ENCODE measurements at places on chromosomes 7 and 10. TPM values are rescaled to one million over a fixed set of nuclear protein-coding genes. Genes with fewer than 3 reads are reported as not detected.

DNA sequence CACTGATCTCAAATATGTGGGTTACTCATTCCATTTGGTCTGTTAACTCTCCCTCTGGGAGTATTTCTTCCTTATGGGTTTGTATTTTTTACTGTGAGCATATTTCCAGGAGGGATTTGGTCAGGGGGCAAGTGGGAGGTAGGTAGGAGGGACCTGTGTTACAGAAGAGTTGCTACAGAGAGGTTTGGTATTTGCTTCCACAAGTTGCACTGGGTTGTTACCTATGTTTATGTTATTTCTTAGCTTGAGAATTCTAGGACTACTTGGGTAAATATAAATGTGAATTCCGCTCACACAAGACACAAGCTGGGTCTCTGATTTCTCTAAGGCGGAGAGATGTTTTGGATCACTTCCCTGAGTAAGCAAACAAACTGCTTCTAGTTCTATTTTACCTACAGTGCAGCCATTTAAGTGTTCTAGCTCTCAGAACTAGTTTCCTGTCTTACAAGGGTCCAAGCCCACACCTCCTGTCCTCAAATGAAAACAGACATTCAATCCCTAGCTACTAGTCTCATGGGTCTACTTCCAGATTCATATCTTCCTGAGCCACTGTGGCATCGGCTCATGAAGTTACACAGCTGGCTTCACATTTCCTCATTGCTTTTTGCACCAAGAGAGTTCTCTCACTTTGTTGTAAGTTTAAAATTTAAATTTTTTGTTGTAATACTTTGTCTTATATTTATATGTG lies 75.4 kb upstream of the PPP1R3C start:
- DNase-seq = no peak

DNA sequence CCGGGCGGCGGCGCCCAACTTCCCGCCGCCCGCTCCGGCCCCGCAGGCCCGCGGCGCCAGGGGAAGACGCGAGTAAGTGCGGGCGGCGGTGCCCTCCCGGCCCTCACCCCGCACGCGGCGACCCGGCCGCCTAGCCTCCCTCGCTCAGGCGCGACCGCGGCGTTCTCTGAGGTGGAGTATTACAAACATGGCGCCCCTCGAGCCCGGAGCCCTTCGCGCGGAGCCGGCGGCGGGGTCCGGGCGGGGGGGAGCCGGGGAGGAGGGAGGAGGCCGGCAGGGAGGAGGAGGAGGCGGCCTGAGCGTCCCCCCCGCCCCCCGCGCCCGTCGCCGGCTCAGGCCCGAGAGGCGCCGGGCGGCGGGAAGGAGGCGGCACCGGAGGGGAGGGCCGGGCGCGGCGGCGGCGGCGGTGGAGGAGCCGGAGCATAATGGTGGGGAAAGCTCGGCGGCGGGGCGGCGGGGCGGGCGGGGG lies at the start of gene ZMYND11:
Gene ZMYND11, plus strand, starts transcription at position 324 of the 469 bp plus-strand sequence. CDS start 44,558 bp downstream, outside the sequence.
- DNase-seq = peak; percentile 56

GRCh38 chr10:4007771-4008170 lies 222.8 kb upstream of the KLF6 start:
- DNase-seq = no peak

DNA sequence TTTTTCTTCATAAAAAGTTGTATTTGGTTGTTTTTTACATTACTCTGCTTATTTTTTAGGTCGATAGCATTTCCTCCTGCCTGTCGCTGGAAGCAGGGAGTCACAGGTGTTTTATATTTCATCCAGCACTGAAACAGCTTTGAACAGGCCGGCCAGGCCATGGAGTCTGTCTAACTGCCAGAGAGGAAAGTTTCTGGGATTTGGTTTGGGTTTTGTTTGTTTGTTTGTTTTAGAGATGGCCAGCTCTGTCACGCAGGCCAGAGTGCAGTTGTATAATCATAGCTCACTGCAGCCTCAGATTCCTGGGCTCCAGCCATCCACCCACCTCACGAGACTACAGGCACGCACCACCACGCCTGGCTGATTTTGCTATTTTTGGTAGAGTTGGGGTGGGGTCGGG lies 23.4 kb downstream of the PROSER2 start:
- DNase-seq = no peak

DNA sequence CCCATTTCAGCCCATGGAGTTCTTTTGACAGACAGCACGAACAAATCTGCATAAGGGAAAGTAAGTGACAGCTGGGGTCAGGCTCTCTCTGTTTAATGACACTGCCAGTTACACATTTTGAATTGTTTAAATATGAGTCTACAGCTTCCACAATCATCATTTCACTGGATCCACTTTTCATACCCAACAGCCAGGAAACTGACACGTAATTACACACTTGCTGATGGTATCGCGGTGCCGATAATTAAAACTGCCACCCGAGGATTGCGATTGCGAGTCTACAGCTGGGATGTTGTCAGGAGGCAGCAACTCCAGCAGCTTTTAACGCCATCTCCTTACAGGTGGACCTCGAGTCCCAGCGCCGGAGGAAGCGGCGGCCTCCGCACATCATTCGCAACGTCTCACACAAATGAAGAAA lies 230.8 kb upstream of the MGMT start:
- no peak for DNase-seq

DNA sequence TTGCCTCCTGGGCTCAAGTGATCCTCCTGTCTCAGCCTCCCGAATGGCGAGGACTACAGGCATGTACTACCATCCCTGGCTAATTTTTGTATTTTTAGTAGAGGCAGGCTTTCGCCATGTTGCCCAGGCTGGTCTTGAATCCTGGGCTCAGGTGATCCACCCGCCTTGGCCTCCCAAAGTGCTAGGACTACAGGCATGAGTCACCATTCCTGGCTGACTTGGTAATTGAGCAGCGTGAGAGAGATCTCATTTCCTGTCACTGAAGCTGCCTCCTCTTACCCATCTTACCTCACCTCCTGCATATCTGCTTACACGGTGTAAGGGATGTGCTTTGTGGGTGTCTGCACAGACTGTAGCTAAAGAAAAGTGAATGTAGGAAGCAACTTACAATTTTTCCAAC lies 9.7 kb downstream of the IFIT3 start:
- DNase-seq = no peak

DNA sequence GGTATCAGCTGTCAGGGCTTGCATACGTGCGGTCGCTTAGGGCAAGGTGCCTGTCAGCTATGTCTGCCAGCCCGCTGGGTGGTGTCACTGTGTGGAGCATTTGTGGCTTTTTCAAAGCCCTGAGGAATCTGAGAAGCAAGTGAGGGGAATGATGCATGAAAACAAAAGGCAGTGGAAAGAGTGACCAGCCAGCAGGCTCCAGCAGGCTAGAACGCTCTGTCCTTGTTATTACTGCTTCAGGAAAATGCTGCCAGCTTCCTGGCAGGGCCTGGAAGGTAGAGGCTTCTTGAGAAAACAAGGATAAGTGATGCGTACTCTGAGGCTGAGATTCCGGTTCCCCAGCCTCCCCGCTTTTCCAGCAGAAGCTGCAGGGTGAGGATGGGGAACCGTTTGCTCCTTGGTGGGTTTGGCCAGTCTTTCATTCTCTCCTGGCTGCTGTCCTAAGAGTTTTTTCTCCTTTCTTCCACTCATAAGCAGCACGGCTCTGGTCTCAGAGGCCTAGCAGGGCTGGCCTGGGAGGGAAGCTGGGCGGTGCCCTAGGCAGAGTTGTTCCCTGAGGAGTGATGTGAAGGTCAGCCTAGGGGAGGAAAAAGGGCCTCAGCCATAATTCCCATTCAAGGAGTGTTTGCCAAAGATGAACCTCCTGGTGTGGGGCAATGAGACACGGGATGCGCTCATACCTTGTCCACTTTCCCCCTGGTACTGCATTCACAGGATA lies 42.8 kb upstream of the MKLN1 start:
- DNase-seq = no peak

DNA sequence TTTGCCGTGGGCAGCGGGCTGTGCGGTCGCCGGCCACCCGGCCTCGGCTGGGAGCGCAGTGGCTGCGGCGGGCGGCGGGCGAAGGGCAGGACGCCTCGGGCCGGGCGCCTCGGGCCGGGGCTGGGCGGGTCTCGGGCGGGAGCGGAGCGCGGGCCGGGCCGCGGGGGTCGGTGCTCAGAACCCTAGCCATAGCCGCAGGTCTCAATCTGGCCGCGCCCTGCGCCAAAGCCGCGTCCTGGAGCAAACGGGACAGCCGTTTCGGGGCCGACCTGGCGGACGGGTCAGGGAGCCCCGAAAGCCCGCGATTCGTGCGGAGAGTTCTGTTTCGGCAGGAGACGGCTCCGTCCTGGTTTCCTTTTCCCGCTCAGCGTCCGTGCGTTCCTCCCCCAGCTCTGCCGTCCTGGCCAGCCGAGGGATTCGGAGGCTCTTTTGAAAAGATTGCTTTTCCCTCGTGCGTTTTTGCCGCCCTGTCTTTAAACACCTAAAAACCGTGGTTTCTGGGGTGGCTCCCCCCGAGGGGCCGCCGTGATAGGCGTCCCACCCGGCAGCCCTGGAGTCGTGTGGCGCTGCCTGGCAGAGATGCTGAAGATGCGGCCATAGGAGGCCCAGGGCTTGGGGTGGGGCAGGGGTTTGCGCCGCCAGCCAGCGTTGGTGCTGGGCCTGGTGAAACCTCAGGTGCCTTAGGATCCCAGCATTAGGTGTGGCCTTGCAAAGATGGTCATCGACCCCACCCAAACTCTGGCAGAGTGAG lies 727 bp downstream of the RET start:
- DNase-seq = no peak

DNA sequence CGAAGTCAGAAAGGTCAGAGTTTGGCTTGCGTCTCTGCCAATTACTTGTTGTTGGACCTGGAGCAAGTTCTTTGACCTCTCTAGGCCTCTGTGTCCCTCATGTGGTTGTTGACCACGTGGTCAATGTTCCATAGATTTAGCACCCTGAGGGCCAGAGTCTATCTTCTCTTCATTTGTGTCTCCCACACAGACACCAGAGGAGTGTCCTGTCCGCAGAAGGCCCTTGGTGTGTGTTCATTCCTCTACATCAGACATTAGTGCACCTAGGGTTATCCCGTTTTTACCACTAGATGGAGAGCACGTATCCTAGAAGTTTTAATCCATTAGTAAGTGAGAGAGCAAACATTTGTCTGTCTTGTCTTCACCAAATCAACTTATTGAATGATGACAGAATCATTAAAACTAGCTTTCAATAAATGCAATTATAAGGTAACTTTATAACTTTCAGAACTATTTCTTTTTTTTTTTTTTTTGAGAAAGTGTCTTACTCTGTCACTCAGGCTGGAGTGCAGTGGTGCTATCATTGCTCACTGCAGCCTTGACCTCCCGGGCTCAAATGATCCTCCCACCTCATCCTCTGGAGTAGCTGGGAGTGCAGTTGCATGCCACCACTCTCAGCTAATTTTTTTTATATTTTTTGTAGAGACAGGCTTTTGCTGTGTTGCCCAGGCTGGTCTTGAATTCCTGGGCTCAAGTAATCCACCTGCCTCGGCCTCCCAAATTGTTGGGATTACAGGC lies 122.5 kb upstream of the ANKRD1 start:
- peak; percentile 21 for DNase-seq

DNA sequence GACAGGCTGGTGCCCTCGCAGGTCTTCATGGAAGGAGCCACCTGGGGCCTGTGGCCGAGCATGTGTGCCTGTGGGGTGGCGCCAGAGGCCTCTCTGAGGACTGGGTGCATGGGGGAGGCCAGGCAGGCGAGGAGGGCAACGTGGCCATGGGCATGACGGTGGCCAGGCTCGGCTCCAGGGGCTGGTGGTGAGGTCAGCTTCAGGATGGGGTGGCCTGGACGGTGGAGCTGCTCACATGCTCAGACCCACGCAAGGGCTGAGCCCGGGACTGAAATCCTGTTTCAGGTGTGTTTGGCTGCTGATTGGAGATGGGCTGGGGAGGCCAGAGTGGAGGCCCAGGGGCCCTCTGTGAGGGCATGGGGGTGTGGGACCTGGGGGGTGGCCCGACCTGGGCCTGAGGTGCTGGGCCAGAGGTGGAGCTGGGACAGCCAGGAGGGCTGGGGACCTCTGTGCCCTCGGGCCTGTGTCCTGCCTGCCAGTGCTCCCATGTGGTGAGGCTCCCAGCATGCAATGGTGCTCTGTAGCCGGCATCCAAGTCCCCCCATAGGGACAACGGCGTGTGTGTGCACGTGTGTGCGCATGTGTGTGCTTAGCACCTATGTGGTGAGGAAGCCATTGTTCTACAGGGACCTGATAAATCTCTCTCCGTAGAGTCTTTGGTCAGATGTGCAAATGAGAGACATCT lies 71.1 kb downstream of the INPP5A start:
- DNase-seq = no peak

DNA sequence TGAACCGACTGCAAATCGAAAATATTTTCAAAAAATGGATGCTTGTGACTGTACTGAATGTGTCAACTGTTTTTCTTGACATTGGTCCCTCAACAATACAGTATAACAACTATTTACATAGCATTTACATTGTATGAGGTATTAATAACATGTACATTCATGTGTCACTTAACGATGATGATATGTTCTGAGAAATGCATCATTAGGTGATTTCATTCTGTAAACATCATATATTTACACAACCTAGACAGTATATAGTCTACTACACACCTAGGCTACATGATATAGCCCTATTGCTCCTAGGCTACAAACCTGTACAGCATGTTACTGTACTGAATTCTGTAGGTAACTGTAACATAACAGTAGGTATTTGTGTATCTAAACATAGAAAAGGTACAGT lies 39.7 kb downstream of the SIRT1 start:
- DNase-seq = no peak

DNA sequence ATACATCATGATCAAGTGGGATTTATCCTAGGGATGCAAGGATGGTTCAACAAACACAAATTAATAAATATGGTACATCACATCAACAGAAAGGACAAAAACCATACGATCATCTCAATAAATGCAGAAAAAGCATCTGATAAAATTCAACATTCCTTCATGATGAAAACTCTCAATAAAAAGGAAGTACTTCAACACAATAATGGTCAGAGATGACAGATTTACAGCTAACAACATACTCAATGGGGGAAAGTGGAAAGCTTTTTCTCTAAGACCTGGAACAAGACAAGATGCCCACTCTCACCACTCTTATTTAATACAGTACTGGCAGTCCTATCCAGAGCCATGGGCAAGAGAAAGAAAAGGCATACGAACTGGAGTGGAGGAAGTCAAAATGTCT lies 39.9 kb upstream of the PRR15 start:
- DNase-seq = no peak

- no peak for DNase-seq
Observed at GRCh38 chr7:115352375-115352774, 430.5 kb downstream of the MDFIC start.

Gene NPY
- polyA plus RNA-seq = 4.3 TPM

Gene KIAA1549
- polyA plus RNA-seq = 2.1 TPM

Gene UNCX
- not detected for polyA plus RNA-seq

Gene PIK3AP1
- polyA plus RNA-seq = 5.6 TPM

Gene LRGUK
- not detected for polyA plus RNA-seq

Gene ATXN7L1
- 50.8 TPM for polyA plus RNA-seq

Gene LBX1
- polyA plus RNA-seq = not detected

Gene PYROXD2
- 4.6 TPM for polyA plus RNA-seq
